Thymus (tissue), 14 donors: ENCODE measurements at places on chromosomes 5 and 9.

DNA sequence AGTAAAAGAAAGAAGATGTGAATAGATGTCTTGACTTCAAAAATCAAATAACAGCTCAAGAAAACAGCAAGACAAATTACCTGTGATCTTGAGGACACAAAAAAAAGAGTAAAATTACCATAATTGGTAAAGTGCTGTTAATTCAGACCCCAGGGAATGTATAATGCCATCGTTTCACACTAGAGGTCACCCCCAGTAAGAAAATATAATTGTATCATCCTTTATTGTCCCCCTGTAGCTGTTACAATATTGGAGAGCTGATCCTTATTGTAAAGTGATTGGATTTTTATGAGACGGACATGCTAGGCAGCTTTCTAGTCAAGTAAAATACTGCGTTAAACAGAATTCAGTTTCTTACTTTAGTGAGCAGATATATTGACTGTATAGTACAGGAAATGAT, 377.0 kb downstream of the TLE1 start:
- no peak for DNase-seq

DNA sequence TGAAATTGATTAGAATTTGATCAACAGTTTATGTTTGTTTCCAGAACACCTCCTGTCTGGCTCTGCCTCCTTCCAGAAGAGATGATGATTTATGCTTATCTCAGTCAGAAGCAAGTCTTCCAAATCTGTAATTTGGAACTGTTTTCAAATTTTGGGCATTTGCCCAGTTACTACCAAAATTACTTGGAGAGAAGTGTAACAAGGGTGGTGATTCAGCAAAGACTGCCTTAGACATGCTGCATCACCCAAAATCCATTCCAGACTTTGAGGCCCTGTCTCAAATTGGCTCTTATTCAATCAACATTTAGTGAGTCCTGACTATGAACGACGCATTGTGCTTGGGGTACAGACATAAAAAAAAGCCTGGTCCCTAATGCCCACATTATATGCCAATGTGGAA, 89.4 kb downstream of the SH3TC2 start:
- no peak for DNase-seq

GRCh38 chr5:138778234-138778633, 25.0 kb downstream of the CTNNA1 start:
- no peak for DNase-seq

DNA sequence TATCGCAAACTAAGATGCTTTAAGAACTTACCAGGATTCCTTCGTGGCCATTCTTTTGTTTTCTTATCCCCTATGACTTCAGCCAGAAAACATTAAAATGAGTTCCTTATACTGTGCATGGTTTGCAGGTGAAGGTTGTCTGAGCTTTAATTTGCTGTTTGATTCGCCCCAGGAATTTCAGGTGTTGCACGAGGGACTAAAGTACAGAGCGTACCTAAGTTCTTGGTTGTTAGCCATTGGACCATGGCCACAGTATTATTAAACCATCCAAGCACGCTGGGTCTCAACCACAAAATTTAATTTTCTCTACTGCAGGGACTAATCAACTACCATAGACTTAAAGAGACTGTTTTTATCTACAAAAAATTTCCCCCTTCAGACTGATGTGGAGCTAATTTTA, 208.4 kb upstream of the MPDZ start:
- DNase-seq, result no peak

DNA sequence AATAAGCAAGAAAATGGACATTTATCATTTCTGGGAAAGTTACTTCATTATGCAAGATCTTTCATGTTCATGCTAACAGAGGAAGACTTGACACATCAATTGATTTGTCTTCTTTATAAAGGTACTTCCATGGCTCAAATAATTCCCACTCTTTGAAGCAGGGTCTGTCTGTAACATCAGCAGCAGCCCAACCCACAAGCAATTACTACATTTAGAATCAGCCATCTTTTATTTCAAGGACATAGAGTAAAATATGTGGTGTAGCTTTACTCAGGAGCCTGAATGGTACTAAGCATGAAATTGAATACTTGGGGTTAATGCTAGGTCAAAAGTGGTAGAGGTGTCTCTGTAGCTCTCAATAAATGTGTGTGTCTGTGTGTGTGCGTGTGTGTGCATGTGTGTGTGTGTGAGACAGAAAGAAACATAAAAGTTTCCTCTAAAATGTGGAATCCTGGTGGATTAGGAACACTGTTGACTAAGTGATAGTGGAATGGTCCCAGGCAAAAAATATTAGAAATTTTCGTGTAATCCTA, 581.1 kb downstream of the CAAP1 start:
- DNase-seq, result no peak

- DNase-seq, result no peak
Observed at GRCh38 chr5:148401604-148402003, 17.8 kb downstream of the FBXO38 start.

- DNase-seq, result no peak
Observed at GRCh38 chr5:96919754-96920197, 16.1 kb upstream of the LNPEP start.

- no peak for DNase-seq
Observed at GRCh38 chr9:130500340-130501180, 55.8 kb downstream of the ASS1 start.

DNA sequence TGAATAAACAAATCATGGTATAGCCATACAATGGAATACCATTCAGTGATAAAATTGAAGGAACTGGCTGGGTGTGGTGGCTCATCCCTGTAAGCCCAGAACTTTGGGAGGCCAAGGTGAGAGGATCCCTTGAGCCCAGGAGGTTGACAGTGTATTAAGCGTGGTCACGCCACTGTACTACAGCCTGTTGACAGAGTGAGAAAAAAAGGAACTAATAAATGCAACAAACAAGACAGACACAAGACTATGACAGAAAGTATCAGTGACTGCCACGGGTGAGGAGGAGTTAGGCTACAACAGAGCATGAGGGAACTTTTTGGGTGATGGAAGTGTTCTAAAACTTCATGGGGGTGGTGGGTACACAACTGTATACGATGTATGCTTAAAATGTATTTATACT, 2.2 kb downstream of the FNIP1 start:
- DNase-seq, result no peak

GRCh38 chr5:65802080-65802479, 80.1 kb downstream of the NLN start:
- no peak for DNase-seq

DNA sequence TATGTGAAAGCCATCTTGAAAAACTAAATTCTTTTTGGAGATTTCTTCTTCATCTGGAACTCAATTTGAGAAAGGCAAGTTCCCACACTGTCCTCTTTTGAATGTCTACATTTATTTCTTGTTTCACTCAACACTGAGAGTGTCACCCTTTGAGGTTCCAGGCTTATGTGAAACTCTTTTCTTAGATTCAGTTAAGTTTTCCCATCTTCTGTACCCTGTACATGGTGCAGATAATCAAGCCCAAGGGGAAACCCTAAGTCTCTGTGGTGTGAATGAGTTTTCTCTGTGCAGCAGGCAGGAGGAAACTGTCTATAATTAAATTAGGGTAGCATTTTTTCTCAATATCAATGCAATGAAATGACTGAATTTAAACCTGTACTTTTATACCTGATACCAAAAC, 72.3 kb upstream of the PRLR start:
- no peak for DNase-seq

GRCh38 chr9:35832814-35833213, 3.8 kb downstream of the TMEM8B start:
- no peak for DNase-seq

DNA sequence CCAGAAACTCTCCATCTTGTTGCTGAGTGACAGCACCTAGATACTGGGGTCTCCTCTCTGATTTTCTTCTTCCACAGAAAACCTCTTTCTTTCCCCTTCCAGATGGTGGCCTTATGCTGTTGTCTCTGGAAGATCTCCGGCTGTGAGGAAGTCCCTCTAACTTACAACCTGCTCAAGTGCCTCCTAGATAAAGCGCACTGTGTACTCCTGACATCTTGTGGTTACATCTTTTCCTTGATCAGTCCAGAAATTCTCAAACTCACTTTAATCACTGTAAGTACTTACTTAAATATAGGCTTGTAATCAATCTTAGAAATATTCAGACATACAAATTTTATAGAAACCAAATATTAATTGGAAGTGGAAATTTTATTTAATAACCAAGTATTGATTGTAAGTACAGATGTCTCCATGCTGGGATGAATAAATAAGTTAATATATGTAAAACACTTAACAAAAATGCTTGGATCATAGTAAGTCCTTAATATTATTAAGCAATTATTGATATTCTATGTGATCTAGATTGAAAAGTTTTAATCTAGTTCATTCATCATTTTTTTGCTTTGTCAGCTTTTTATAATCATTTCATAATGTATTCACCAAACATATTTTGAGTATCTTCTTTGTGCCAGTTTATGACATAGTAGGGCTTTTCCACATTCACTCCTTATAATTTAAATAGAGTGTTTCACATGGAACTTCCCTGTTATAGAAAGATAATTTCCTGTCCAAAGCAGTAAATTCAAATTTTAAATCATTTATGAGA, 1381.4 kb upstream of the CDH6 start:
- DNase-seq, result no peak

DNA sequence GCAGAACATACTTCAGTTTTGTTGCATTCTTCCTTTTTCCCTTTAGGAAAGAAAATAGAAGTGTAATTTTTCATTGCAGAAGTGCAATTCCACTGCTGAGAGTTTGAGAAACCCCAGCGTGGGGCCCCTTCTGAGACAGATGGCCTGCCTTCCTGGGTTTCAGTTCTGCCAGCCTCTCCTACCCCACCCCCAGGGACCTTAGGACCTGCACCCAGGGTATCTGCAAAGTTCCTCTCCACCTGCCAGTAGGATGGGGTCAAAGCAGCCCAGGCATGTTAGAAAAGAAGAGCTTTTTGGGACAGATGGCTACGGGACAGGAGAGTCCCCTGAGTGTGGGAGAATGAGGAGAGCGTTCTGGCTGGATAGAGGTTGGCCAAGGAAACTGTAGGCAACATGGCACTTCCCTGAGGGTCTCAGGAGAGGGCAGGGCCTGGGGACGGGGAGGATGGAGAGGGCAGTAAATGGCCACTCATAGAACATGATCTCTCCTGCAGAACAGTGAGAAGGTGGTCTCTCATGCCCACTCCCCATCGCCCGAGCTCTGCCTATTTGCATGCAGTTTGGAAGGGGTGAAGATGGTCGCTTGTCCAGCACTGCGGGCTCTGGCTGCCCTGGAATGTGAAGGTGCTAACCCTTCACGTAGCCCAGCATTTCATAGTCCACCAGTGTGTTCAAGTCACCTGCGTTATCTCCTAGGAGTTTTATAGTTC, at the start of gene TIFAB:
TSS of gene TIFAB (minus strand) at position 31 of the 710 bp plus-strand sequence. CDS start 2,412 bp downstream, outside the sequence.
- DNase-seq, result no peak

DNA sequence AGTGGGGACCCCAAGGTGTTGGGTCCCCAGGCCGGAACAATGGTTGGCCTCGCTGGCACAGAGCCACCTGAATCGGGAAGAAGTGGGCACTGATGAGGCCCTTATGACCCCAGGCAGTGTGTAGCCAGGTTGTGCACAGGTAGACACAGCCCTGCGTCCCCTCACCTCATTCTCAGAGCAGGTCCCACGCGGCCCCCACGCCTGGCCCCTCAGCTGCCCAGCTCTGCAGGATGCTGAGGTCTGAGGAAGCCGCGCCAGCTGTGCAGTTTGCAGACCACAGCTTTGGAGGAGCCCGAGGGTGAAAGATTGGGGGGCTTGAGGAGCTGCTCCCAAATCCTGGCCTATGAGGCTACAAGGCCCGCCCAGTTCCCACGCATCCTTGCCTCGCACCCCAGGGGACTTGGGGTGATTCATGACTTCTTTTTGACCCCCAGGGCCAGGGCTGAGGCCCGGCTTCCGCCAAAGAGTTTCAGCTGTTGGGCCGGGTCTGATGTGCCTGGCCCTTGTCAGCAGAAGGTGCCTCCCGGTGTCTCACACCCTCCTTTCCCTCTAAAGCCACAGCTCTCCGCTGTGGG, 87.8 kb upstream of the PHYKPL start:
- DNase-seq, result no peak

GRCh38 chr5:116453988-116454411, 120.6 kb downstream of the SEMA6A start:
- DNase-seq, result no peak

- no peak for DNase-seq
Observed at GRCh38 chr5:172106511-172107356, 81.3 kb downstream of the STK10 start.

- DNase-seq, result no peak
Observed at GRCh38 chr9:11064909-11065308, 452.1 kb upstream of the PTPRD start.

DNA sequence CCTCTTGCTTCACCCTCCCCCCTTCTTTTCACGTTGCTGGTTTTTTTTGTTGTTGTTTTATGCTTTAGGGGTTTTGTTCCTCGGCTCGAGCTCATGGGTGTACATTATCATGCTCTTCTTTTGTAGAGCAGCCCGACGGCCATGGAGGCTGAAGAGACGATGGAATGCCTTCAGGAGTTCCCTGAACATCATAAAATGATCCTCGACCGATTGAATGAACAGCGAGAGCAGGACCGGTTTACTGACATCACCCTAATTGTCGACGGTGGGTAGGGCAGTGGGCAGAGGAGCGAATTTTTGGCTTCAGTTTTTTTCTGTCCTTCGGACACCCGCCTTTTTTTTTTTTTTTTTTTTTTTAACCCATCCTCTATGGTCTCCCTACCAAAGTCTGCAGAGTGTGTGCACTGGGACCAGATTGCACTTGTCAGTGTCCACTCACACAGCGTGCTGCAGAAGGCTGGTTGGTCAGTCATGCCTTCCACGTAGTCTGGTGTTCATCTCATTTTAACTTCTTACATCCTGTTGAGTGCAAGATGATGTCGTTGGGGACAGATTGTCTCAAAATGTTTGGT, 1.3 kb downstream of the ZNF131 start:
- no peak for DNase-seq

- no peak for DNase-seq
Observed at GRCh38 chr9:87892956-87893355, 10.3 kb downstream of the SPATA31E1 start.

GRCh38 chr5:111070272-111071134, 1.0 kb upstream of the TSLP start:
- DNase-seq, result no peak

DNA sequence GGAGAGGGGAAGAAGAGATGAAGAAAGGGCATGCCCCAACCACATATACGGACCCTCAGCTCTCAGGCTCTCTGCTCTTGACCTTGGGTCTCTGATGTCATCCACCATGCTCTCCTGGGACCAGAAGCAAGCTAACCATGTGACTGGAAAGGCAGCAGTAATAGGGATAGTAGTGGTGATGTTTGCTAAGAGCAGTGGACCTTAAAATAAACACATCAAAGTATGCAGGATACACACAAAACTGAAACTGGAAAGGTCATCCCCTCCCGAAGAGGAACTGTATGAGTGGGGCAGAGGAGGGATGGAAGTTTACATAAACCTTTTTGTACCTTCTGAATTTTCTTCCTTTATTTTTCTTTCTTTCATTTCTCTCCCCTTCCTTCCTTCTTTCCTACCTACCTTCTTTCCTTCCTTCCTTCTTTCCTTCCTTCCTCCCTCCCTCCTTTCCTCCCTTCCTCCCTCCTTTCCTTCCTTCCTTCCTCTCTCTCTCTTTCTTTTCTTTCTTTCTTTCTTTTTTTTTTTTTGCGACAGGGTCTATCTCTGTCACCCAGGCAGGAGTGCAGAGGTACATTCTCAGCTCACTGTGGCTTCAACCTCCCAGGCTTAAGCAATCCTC, 8.1 kb upstream of the PTPN3 start:
- no peak for DNase-seq
